ENCODE measurements at places on chromosomes 7 and 10. TPM values are rescaled to one million over a fixed set of nuclear protein-coding genes. Genes with fewer than 3 reads are reported as not detected.

GRCh38 chr7:46024263-46024916, 103.3 kb upstream of the IGFBP3 start:
- H3K27me3 ChIP-seq, result no peaks in the 10 kb centered on the region
- no peak for DNase-seq
- peaks cover 10% of the 10 kb centered on the region for H3K4me1 ChIP-seq
- H3K27ac ChIP-seq, result no peak overlapping the region
- H3K4me3 ChIP-seq, result no peak overlapping the region

DNA sequence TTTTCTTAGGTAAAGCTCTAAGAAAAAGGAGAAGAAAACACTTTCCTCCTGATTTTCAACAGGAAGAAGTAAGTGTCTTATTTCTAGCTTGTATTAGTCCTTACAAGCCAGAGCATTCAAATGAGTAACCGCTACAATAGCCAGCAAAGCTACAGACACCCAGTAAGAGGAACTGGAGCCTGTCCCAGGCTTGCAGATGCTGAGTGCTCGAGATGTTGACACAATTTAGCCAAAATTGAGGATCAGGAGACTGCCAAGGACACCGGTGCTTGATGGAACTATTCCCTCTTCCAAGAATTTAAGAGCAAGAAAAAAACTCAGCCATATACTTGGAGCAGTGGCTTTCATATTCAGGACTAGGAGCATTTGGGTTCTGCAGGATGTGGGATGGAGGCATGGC, 149.3 kb upstream of the DPP6 start:
- H3K36me3 ChIP-seq, result no peaks in the 10 kb centered on the region
- H3K4me1 ChIP-seq, result no peaks in the 10 kb centered on the region
- no peak overlapping the region for H3K4me3 ChIP-seq

DNA sequence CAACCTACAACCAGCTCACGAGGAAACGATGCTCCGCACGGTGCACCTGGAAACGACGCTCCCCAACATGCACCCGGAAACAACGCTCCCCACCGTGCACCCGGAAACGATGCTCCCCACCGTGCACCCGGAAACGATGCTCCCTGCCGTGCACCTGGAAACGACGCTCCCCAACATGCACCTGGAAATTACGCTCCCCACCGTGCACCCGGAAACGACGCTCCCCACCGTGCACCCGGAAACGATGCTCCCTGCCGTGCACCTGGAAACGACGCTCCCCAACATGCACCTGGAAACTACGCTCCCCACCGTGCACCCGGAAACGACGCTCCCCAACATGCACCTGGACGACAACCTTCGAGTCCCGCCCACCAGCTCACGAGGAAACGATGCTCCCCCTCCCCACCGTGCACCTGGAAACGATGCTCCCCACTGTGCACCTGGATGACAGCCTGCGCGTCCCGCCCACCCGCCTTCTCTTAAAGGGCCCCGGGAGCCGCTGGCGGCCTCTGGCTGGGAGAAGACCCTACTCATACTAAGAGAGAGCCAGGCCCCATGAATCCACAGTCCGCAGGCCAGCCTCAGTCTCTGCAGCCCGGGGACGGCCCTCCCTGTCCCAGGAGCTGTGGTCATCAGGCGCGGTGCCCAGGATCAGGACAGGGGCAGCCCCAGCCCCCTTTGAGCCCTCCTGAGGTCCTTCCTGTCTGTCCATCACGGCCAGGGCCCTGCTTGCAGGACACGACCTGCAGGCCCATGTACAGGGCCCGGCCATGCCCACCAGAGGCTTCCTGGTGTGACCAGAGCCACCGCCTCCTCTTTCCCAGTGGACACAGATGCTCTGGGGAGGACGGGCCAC, 98.3 kb downstream of the PDGFA start:
- H3K27ac ChIP-seq, result no peak overlapping the region
- H3K4me3 ChIP-seq, result no peak overlapping the region
- no peaks in the 10 kb centered on the region for H3K27me3 ChIP-seq
- H3K4me1 ChIP-seq, result no peaks in the 10 kb centered on the region
- DNase-seq, result no peak
- H3K36me3 ChIP-seq, result no peaks in the 10 kb centered on the region

DNA sequence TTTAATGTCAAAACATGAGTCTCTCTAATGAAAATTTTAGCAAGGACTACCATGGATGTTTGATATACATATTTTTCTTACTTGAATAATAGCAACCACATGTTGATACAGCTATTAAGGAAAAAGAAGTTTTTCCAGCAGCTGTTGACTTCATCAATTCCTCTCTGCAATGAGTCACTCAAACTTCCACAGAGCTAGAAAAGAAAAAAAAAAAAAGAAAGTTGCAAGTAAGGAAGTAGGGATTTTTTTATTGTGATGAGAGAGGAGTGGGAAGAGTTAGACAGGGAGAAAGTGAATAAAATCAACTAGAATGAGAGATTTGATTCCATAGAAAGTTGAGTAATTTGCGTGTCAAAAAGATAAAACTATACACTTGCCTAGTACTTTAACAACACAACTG, 46.2 kb downstream of the CAV1 start:
- no peak overlapping the region for H3K27ac ChIP-seq
- no peak for DNase-seq
- H3K4me1 ChIP-seq, result no peaks in the 10 kb centered on the region

The A1CF gene
- total RNA-seq, result not detected

The SPDYE2B gene
- total RNA-seq, result not detected

- no peak overlapping the region for H3K4me3 ChIP-seq
- H3K36me3 ChIP-seq, result peaks cover 4% of the 10 kb centered on the region
- H3K27me3 ChIP-seq, result no peaks in the 10 kb centered on the region
- peaks cover 6% of the 10 kb centered on the region for H3K4me1 ChIP-seq
Observed at GRCh38 chr7:33287738-33288137, 158.4 kb downstream of the BBS9 start.

The TAS2R3 gene
- total RNA-seq, result 1.2 TPM

- H3K4me1 ChIP-seq, result no peaks in the 10 kb centered on the region
- no peak overlapping the region for H3K4me3 ChIP-seq
- no peaks in the 10 kb centered on the region for H3K27me3 ChIP-seq
- DNase-seq, result no peak
- no peaks in the 10 kb centered on the region for H3K36me3 ChIP-seq
Observed at GRCh38 chr7:92944633-92945032, 108.3 kb upstream of the CDK6 start.

- peaks cover under 1% of the 10 kb centered on the region for H3K36me3 ChIP-seq
- H3K27me3 ChIP-seq, result no peaks in the 10 kb centered on the region
Observed at GRCh38 chr7:875476-876076, 778 bp upstream of the GET4 start.

- no peaks in the 10 kb centered on the region for H3K36me3 ChIP-seq
- H3K27ac ChIP-seq, result no peak overlapping the region
- DNase-seq, result no peak
- peaks cover 25% of the 10 kb centered on the region for H3K4me1 ChIP-seq
- H3K4me3 ChIP-seq, result no peak overlapping the region
Observed at GRCh38 chr7:47937711-47938573, 10.3 kb downstream of the PKD1L1 start.

The SRRM3 gene
- total RNA-seq, result 4.6 TPM

- DNase-seq, result no peak
- H3K27me3 ChIP-seq, result no peaks in the 10 kb centered on the region
- peaks cover 7% of the 10 kb centered on the region for H3K4me1 ChIP-seq
- H3K36me3 ChIP-seq, result no peaks in the 10 kb centered on the region
- H3K27ac ChIP-seq, result no peak overlapping the region
Observed at GRCh38 chr7:33624215-33624614, 281.1 kb upstream of the BMPER start.

- H3K36me3 ChIP-seq, result no peaks in the 10 kb centered on the region
- no peak overlapping the region for H3K27ac ChIP-seq
- H3K27me3 ChIP-seq, result no peaks in the 10 kb centered on the region
- H3K4me3 ChIP-seq, result no peak overlapping the region
- no peaks in the 10 kb centered on the region for H3K4me1 ChIP-seq
Observed at GRCh38 chr7:45184326-45185027, 26.9 kb downstream of the RAMP3 start.

DNA sequence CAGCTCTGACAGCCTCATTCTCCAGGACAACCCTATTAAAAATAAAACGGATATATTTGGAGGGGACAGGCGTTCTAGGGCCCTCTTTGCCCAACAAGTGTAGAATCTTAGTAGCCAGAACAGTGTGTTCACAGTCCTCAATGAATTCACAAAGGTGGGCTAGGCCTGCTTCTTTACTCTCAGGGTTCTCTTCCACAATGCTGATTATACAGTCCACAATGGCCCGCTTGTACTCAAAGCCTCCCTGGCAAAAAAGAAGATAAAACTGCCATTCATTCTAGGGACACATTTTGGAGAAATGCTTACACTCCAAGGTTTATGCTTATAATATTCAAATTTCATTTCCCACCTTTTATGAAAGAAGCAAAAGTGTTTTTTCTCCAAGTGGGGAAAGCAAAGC, 62.6 kb downstream of the MEST start:
- no peak overlapping the region for H3K4me3 ChIP-seq
- H3K36me3 ChIP-seq, result no peaks in the 10 kb centered on the region
- DNase-seq, result no peak
- H3K27me3 ChIP-seq, result no peaks in the 10 kb centered on the region
- no peak overlapping the region for H3K27ac ChIP-seq
- no peaks in the 10 kb centered on the region for H3K4me1 ChIP-seq

GRCh38 chr10:58590152-58590840, 77.6 kb downstream of the BICC1 start:
- no peaks in the 10 kb centered on the region for H3K27me3 ChIP-seq
- H3K27ac ChIP-seq, result no peak overlapping the region
- DNase-seq, result no peak
- H3K4me1 ChIP-seq, result no peaks in the 10 kb centered on the region

DNA sequence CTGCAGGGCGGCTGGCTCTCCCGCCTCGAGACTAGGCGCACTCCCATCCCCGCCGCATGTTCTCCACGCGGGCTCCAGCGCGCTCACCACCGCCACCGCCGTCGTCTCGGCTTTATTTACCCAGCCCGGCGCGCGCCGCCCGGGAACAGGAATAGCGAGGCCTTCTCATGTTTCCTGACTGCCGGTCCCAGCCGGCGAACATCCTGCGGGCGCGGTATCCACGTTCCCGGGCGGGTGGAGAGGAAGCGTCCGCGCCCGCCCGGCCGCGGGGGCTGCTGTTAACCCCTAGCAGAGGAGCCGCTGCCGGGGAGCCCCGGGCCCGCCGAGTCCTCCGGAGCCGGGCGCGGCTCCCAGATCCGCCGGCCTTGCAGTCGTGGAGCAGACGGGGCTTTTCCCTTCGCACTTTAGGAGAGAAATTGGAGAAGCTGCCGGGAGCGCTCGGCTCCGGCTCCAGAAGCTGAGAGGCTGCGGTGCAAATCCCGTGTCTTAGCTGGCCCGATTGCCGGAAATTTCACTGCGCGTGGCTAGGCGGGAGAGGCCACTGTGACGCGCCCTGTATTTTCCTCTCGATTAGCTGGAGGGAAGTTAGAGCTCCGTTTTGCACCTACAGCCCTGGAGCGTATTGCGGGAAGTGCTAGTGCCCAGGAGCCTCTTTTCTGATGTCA, at the start of gene MKX:
MKX (minus strand) TSS at position 88 of the 665 bp plus-strand sequence. CDS start 2,404 bp downstream, outside the sequence.
- H3K4me1 ChIP-seq, result peaks cover 30% of the 10 kb centered on the region
- DNase-seq, result peak; percentile 93
- H3K4me3 ChIP-seq, result peak within 1 kb of the TSS; percentile 57
- H3K27ac ChIP-seq, result no peak within 1 kb of the TSS
- H3K27me3 ChIP-seq, result peaks cover 100% of the 10 kb centered on the region

DNA sequence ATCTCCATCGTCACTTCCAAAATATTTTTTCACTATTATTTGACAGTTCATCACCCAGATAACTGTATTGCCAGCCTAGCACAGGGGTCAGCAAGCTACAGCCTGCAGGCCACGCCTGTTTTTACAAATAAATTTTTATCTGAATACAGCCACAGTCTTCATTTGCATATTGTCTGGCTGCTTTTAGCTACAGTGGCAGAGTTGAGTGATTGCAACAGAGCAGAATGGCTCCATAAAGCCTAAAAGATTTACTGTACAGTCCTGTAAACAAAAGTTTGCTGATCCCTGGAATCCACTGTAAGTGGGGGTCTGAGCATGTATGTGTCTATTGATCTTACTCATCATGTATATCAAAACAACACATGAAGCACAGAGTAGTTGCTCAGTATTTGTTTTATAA, 45.9 kb upstream of the GNAI1 start:
- no peak for DNase-seq
- no peaks in the 10 kb centered on the region for H3K4me1 ChIP-seq
- no peaks in the 10 kb centered on the region for H3K27me3 ChIP-seq
- no peak overlapping the region for H3K4me3 ChIP-seq

- no peak overlapping the region for H3K4me3 ChIP-seq
- no peaks in the 10 kb centered on the region for H3K27me3 ChIP-seq
- H3K4me1 ChIP-seq, result peaks cover 26% of the 10 kb centered on the region
- H3K36me3 ChIP-seq, result no peaks in the 10 kb centered on the region
- no peak overlapping the region for H3K27ac ChIP-seq
Observed at GRCh38 chr10:95264227-95265051, 26.4 kb downstream of the PDLIM1 start.

DNA sequence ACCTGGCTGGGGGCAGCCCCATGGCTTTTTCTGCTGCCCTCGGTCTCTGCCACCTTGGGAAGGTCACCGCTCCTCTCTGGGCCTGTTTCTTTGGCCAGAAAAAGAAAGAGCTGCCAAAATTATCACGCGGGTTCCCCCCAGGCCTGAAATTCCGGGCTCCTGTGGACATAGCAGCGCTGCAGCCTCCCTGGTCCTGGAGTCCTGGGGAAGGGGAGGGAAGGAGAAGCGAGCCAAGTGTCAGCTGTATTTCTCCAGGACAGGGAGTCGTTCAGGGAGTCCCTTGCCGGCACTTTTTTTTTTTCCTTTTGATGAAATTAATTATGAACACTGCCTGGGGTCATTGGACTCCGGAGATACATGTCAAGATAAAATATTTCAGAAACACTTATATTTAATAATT, 152.3 kb upstream of the GPR26 start:
- H3K36me3 ChIP-seq, result no peaks in the 10 kb centered on the region
- H3K27me3 ChIP-seq, result no peaks in the 10 kb centered on the region
- H3K4me3 ChIP-seq, result no peak overlapping the region
- H3K27ac ChIP-seq, result no peak overlapping the region
- peaks cover 20% of the 10 kb centered on the region for H3K4me1 ChIP-seq

DNA sequence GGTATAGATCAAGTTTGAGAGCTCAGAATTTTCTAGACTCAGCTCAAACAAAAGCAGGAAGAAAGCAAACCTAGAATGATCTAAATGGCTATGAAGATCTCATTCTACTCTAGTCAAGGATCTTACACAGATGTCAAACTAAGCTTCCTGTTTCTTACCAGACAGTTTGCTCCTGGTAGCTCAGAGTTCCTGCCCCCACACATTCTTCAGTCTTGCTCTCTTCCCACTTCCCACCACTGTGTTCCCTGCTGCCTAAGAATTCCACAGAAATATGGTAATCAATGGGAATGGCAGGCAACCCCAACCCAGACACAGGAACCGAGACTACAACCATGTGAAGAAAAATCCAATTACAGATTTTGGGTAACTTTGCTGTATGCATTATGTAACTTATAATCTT, 133.4 kb upstream of the PTN start:
- no peak overlapping the region for H3K27ac ChIP-seq
- H3K4me3 ChIP-seq, result no peak overlapping the region
- peaks cover 7% of the 10 kb centered on the region for H3K4me1 ChIP-seq
- H3K27me3 ChIP-seq, result no peaks in the 10 kb centered on the region
- no peak for DNase-seq

The ECHDC3 gene
- 10.1 TPM for total RNA-seq

The GRK5 gene
- total RNA-seq, result 6.2 TPM

The C10orf53 gene
- not detected for total RNA-seq

GRCh38 chr10:49285232-49285631, 13.7 kb upstream of the C10orf71 start:
- no peak overlapping the region for H3K27ac ChIP-seq
- no peak overlapping the region for H3K4me3 ChIP-seq
- DNase-seq, result no peak

- DNase-seq, result no peak
- H3K4me3 ChIP-seq, result no peak overlapping the region
- no peak overlapping the region for H3K27ac ChIP-seq
- H3K4me1 ChIP-seq, result no peaks in the 10 kb centered on the region
- no peaks in the 10 kb centered on the region for H3K27me3 ChIP-seq
Observed at GRCh38 chr7:112757337-112757736, 32.9 kb downstream of the TMEM168 start.
